ENCODE measurements at places on chromosomes 6 and 20.

- DNase-seq: no peak
Measured at GRCh38 chr6:50899306-50899870, 80.7 kb downstream of the TFAP2B start.

- peak; percentile 35 for DNase-seq
Measured at GRCh38 chr6:73085443-73085871, 139.8 kb downstream of the KHDC1L start.

GRCh38 chr6:132820629-132821381 is 6.4 kb downstream of the RPS12 start:
- no peak for DNase-seq

DNA sequence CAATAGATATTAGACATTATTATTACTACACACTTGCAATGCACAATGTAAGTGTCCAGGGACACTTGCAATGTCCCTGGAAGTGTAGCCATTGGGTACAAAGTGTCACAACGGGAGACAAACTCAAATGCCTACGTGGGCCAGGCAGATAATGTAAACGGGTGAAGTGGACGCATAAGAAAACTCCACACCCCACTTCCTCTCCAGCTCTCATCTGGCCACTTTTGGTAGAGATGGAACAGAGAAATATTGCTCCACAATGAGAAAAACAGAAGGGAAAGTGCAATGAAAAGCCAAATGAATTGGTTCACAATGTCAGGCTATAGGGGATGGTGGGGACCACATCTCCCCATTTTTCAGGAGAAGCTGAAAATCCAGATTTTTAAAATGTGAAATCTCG is 9.4 kb downstream of the SULF2 start:
- DNase-seq: no peak

- DNase-seq: no peak
Measured at GRCh38 chr6:139955366-139956155, 581.1 kb upstream of the CITED2 start.

DNA sequence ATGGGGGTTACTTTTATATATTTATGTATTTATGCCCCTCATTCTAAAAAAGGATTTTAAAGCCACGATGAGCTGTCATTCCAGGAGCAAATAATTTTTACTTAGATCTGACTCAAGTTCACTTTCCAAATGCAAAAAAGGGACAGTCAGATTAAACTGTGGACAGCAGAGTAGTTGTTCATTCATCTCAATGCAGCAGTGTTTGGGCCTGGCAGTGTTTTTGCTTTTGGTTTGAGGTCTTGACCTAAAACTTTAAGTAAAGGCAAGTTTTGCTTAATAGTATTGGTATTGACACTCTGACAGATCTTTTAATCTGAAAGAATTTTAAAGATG is 13.9 kb downstream of the JARID2 start:
- no peak for DNase-seq

- no peak for DNase-seq
Measured at GRCh38 chr20:44212792-44213191, 2.2 kb upstream of the OSER1 start.

- no peak for DNase-seq
Measured at GRCh38 chr6:112431803-112432202, 84.7 kb downstream of the RFPL4B start.

- DNase-seq: no peak
Measured at GRCh38 chr6:47098570-47098993, 56.5 kb upstream of the ADGRF1 start.

GRCh38 chr6:95081231-95081630 is 496.1 kb upstream of the MANEA start:
- DNase-seq: no peak

DNA sequence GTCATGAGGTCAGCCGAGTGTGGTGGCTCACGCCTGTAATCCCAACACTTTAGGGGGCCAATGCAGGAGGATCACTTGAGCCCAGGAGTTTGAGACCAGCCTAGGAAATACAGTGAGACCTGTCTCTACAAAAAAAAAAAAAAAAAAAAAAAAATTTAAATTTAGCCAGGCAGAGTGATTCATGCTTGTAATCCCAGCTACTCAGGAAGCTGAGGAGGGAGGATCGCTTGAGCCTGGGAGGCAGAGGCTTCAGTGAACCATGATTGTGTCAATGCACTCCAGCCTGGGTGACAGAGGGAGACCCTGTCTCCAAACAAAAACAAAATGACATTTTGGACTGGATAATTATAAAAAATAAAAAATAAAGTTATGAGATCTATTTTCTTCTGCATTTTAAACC is 56.2 kb downstream of the ADGRF1 start:
- DNase-seq: no peak

DNA sequence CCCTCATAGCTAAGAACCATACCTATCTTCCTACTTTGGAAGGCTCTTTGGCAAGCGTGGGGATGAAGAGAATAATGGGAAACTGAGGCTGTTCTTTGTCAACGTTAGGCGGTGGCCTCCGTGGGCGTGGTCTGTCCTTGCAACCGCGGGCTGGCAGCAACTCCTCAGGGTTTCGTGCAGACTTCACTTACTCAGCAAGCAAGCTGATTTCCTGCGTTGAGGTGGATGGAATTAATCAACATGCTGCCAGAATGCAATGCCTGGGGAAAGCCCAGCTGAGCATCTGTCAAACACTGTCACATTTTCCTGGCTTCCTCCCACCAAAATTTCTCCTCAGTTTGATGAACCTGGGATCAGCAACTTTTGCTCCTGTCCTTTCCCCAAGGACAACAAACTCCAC is 9.2 kb upstream of the IL17F start:
- no peak for DNase-seq

- no peak for DNase-seq
Measured at GRCh38 chr6:134309983-134310605, 7.8 kb downstream of the SGK1 start.

GRCh38 chr6:166494757-166495486 is 91.6 kb downstream of the RAMACL start:
- DNase-seq: no peak

- no peak for DNase-seq
Measured at GRCh38 chr6:165697171-165697570, 34.1 kb upstream of the PDE10A start.

DNA sequence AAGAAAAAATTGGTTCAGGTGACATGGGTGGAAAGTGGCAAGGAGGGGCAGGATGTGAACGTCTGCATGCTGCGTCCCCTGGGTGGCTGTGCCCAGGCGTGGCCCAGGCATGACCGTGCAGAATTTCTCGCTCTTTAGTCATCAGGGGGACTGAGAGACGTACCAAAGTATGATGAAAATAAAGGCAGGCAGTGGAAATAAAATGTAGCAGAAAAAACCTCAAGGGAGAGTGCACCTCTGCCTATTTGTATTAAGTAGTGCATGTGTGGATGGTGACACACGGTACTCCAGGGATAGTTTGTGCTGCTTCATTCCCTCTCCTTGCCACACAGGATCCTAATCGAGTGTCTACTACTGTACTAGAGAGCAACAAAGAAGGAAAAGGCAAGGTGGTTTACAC is 81.1 kb downstream of the ATP9A start:
- DNase-seq: no peak

Measured in left renal pelvis (tissue), 4 donors.